ENCODE measurements at places on chromosomes 2 and 18.

DNA sequence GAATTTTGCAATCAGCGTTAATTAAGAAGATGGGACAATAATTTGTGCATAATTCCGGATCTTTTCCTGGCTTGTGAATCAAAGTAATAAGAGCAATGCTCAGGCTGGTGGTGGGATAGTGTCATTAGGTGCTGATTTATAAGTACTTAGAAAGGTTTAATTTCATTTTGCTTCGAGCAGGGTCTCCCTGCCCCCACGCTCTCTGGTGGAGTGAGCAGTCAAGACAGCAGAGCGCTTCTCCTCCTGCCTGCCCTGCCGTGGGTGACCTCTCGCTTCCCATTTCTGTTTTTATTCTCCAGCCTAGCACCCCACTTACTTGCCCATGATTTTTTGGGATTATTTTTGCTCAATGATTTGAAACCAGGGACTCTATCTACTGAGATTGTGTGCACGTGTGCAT is 7.1 kb downstream of the ASB18 start:
- no peak for DNase-seq

DNA sequence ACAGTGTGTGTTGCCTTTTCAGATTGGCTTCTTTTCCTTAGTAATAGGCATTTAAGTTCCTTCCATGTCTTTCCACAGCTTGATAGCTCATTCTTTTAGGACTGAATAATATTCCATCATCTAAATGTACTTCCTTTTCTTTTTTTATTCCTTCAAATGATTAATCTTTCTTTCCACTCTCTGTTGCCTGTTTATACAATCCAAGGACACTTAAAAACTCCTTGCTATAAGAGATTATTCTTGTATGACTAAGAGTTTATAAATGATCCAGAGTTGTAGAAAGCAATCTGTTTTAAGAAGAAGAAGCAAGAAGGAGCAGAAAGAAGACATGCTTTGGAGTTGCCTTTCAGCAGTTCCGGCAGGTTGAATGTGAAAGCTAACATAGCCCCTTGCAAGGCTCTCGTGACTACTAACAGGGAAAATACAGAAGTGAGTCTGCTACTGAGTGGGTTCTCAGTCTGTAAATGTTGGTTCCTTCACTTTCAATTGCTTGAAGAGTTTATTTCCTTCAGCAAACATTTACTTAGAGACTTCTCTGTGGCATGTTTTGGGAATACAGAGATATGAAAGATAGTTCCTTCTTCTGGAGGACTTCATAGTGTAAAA is 123.0 kb downstream of the PMAIP1 start:
- no peak for DNase-seq

DNA sequence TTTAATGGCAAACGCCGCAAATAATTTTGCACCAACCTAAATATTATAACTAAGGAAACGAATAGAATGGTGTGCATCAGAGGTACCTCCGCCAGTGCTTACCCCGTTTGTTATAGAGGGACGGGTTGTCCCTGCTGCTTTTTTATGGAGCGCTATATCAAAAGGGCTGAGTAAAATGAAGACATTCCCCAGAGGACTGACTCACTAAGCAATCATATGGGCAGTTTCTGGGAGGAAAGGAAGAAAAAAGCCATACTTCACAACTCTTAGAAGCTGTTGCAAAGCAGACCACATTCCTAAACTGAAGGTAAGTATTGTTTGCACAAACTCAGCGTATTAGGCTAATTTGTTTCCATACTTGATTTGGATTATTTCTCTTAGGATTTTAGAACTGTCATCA is 12.9 kb downstream of the ID2 start:
- DNase-seq = no peak

DNA sequence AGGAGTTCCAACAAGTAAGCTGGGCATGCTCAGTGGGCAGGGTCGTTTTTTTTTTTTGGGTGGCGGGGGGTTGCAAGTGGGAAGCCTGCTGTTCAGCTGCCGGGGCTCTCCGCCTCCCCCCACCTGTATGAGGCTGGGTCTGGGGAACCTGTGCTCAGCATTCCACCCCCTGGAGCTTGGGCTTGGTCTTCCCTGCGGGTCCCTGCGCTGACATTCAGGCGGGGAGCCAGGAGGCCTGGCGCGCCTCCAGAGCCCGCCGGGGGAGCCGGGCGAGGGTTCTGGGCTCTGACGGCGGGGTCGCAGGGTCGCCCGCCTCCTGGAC is 822 bp upstream of the GPD2 start:
- DNase-seq = no peak

GRCh38 chr2:35082072-35082471 is 1273.5 kb upstream of the CRIM1 start:
- no peak for DNase-seq

GRCh38 chr2:5473635-5474034 is 218.5 kb upstream of the SOX11 start:
- DNase-seq = no peak
